CD4-positive, alpha-beta T cell treated with Interleukin-15 for 4 hours (primary cell): ENCODE measurements at places on chromosomes 3 and 15.

DNA sequence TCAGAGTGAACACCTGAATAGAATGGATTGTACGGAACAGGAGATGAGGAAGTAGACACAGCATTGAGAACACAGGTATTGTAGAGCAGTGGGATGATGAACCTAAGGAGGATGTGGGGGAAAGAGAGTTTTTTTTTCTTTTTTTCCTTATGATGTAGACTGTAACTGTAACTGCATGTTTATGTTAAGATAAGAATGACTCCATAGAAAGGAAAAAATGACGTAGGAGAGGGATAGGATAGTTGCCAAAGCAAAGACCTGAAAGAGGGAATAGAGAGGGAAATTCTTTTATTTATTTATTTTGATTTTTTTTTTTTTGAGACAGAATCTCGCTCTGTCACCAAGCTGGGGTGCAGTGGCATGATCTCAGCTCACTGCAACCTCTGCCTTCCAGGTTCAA is 33.2 kb downstream of the APH1B start:
- DNase-seq = no peak

DNA sequence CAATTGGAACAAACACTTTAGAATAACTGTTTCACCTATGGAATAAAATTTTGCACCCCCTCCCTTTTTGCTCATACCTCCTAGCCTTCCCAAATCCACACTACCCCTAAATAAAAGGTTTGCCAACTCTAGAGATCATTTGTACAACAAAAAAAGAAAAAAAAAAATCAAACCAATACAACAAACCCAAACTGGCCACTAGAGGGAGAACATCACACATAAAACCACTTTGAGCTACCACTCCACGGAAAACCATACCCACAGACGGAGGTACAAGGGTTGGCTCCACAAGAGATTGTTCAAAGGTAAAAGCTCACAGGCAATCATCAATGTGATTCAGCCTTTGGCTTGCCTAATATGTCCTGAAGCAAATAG is 47.6 kb downstream of the SETMAR start:
- DNase-seq = peak; percentile 66

GRCh38 chr3:152197451-152197850 is 71.3 kb upstream of the MBNL1 start:
- peak; percentile 60 for DNase-seq

- DNase-seq = no peak
These were observed 409.4 kb upstream of the PPP2R3A start for GRCh38 chr3:135556174-135556573.

- DNase-seq = no peak
These were observed 70.6 kb downstream of the GOLIM4 start for GRCh38 chr3:168025076-168025475.

- DNase-seq = no peak
These were observed 713.5 kb upstream of the LMCD1 start for GRCh38 chr3:7787871-7788828.

DNA sequence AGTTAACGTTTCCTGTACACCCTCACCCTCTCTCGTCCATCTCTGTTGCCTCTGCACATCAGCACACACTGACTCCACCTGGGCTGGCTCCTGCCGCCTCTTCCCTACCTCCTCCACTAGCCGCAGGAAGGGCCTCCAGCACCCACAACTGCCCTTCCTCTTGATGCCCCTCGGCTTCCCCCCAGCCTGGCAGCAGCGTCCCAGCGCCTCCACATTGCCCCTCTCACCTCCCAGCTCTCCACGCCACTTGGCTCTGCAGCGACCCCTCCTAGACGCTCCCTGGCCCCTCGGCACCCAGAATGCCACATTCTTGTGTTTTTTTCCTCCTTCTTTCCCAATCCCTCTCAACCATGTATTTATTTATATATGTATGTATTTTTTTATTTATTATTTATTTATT is 73.6 kb downstream of the ST8SIA2 start:
- no peak for DNase-seq

DNA sequence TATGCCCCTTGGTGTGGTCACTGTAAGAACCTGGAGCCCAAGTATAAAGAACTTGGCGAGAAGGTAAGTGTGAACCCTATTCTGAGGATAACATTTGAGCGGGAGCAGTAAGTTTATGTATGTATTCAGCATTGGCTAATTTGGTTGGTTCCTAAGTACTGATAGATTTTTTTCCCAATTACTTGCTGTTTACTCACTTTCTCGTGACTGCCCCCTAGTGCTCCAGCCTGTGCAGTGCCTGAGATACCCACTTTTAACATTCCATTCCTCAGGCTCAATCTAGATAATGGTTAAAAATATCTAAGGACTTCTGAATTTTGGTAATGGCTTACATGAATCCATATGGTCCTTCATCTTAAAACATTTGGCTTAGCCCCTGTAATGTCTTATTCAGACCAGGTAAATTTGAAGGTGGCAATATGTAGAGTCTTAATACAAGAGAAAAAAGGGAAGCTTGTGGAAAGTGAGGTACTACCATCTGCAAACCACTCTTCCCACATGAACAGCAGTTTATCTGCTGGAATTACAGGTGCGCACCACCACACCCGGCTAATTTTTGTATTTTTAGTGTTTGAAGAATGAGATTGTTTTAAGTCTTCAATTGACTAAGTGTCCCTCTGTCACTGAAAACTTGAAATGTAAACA is 7.1 kb downstream of the ELL3 start:
- peak; percentile 58 for DNase-seq

DNA sequence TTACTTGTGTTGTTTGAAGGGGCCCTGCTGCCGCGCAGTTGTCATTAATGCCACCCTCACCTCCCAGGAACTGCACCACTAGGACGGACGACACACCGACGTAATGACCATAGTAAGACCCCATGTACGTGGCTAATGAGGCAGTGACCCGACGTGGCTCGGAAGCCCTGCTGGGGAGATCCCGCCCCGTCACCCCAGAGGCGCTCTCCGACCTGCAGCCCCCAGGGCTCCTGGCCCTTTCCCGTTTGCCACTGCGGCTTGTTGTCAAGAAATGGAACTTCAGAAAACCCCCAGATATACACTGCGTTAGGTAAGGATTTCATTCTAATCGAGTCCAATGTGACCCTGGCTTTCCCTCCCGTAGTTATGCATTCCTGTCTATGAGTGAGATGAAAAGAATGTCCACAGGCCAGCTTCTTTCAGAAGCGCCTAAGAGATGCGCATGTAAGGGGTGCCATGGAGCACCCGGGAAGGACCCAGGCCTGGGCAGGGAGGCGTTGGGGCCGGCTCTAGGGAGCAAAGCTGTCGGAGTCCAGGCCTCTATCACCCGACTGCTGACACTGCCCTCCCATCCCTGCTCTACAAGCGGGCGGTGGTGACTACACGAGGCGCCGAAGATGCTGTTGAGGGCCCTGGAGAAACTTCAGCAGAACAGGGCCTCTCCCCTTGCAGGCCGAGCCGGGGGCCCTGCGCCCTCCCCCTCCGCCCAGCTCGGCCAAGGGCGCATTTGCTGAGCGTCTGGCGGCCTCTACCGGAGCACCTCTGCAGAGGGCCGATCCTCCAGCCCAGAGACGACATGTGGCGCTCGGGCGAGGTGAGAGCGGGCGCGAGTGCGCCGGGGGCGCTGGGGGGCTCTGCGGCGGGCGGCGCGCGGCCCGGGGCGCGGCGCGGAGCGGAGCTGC is at the start of gene GABRA5:
TSS of gene GABRA5 (plus strand) at position 765 of the 902 bp plus-strand sequence. CDS start 2,187 bp downstream, outside the sequence.
- DNase-seq = no peak

- no peak for DNase-seq
These were observed 96.3 kb upstream of the SLC2A2 start for GRCh38 chr3:171122861-171123260.

- DNase-seq = no peak
These were observed 907.4 kb downstream of the MCTP2 start for GRCh38 chr15:95138604-95139270.

DNA sequence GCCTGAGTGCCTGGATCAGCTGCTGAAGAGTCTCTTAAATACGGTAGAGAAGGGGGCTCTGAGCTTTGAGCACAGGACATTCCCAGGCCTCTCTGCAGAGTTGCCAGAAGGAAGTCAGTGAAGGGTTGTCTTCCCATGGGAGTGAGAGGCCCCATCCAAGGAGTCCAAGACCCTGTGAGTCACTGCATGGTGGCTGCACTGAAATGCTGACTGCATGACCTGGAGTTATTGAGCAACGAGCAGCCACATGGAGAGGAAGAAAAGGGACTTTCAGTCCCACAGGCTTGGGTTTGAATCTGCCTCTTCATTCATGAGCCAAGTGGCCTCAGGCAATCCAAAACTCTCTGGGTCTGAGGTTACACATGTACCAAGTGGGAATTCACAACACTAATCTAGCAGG is 69.6 kb upstream of the RASGRF1 start:
- no peak for DNase-seq

DNA sequence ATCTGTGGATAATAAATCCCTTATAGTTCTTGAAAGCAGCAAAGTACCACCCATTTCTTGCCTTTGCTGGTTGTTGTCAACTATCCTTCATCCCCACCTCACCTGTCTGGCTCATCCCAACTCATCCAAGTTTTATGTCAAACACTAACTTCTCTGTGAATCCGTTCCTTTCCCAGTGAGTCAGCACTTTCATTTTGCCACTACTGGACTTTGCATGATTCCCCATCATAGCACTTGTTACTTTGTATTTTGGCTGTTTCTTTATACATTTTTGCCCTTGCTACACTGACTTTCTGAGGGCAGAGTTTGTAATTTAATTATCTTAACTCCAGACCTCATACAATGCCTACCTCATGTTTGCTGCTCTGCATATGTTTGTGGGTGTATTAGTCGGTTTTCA is 90.8 kb upstream of the RORA start:
- DNase-seq = no peak

DNA sequence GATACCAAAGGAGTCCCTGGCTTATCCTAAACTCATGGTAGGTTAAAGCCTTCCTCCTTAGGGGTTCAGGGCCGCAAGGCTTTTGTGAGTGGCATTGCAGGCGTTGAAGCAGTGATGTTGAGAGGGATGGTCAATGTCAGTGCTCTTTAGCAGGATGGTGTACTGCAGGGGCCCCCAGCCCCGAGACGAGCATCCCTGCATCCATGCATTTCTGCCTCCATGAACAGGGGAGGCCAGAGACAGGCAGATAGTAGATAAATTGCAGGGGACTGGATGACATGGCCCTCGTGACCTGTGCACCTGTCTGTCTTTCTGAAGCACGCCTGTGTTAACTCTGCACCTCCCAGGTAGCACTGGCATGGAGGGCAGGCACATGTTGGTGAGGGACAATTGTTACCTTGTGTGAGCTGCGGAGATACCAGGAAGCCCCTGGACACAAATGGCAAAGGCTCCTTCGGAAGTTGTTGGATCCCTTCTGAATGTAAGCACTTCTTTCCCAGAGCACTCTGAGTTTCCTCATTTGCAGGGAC is 133.5 kb downstream of the SNRPN start:
- DNase-seq = no peak

GRCh38 chr15:55897560-55898336 is 95.7 kb downstream of the NEDD4 start:
- DNase-seq = no peak

- DNase-seq = no peak
These were observed 14.6 kb downstream of the ZNF710 start for GRCh38 chr15:90015749-90016148.

DNA sequence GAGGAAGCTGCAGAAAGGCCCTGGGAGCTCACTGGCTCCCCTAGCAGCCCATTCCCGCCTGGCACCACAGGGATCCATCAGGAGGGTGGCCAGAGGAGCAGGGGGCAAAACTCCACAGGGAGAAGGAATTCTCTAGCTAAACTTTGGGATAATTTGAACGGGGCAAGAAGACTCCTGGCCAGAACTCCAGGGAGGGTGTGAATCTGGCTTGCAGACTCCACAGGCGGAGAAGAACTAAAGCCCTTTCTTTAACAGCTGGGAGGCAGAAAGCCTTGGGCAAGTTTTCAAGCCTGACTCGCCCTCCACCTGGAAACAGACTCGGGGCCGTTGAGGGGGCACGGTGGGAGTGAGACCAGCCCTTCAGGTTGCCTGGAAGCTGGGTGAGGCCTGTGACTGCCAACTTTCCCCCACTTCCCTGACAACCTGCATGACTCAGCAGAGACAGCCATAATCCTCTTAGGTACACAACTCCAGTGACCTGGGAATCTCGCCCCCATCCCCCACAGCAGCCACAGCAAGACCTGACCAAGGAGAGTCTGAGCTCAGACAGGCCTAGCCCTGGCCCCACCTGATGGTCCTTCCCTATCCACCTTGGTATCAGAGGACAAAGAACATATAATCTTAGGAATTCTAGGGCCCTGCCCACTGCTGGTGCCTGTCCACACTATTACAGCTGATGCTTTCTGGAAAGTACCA is 28.6 kb downstream of the SLC27A2 start:
- DNase-seq = no peak

- no peak for DNase-seq
These were observed 585.1 kb upstream of the SUCLG2 start for GRCh38 chr3:68239542-68239941.

- no peak for DNase-seq
These were observed 7.1 kb upstream of the PXK start for GRCh38 chr3:58325525-58325992.

DNA sequence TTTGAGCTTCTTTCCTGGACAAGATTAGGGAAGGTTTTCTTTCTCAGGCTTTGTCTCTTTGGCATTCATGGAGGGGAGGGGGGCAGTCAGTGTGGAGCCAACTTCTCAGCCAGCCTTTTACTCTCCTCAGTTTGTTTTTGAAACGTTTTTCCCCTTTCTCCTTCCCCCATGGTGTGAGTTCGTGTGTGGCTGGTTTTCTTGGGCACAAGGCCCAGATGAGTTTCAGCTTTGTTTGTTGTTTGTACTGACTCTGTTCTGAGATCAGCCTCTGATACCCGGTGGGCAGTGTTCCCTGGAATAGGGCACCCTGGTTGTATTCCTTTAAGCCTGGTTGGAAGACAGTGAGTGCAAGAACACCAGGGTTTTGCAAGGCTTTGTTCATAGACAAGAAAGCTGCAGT is 168.2 kb upstream of the RARB start:
- no peak for DNase-seq

- no peak for DNase-seq
These were observed 37.9 kb downstream of the KLHL6 start for GRCh38 chr3:183517607-183518006.

- DNase-seq = no peak
These were observed 305.0 kb upstream of the TPM1 start for GRCh38 chr15:62737551-62737950.

GRCh38 chr15:95864467-95864886 is 466.0 kb upstream of the NR2F2 start:
- no peak for DNase-seq

DNA sequence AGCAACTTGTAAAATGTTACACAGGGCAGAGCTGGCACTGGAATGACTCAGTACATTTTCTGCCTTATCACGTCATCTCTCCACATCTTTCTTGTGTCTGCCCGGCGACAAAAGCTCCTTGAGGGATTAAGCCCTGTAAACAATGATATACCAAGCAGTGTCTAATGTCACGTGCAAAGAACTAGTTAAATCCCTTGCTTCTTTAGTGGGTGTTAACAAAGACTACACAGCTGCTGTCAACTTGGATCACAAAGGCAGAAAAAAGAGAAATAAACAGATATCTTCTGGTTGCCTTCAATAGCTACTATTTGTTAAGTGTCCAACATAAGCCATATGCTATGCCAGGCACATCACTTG is 48.1 kb upstream of the FRMD4B start:
- DNase-seq = no peak

DNA sequence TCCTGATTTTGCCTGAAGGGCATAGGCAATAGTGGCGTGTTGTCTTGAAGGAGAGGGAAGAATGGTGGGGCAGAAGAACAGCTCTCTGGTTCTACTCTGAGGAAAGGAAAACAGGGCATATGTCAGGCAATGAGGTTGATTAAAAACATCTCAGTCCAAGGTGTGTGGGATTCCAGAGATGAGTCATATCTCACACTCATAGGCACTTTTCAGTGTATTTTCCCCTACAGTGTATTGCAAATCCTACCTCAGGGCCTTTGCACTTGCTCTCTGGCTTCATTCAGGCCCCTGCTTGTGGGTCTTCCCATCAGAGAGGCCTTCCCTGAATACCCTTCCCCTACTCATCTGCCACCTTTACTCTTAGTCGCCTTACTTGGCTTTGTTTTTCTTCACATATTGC is 107.8 kb downstream of the SLCO3A1 start:
- no peak for DNase-seq
